ENCODE measurements at places on chromosomes 4 and X.
A peak's percentile ranks its signal among the peaks of the same experiment; 100 is the strongest.

DNA sequence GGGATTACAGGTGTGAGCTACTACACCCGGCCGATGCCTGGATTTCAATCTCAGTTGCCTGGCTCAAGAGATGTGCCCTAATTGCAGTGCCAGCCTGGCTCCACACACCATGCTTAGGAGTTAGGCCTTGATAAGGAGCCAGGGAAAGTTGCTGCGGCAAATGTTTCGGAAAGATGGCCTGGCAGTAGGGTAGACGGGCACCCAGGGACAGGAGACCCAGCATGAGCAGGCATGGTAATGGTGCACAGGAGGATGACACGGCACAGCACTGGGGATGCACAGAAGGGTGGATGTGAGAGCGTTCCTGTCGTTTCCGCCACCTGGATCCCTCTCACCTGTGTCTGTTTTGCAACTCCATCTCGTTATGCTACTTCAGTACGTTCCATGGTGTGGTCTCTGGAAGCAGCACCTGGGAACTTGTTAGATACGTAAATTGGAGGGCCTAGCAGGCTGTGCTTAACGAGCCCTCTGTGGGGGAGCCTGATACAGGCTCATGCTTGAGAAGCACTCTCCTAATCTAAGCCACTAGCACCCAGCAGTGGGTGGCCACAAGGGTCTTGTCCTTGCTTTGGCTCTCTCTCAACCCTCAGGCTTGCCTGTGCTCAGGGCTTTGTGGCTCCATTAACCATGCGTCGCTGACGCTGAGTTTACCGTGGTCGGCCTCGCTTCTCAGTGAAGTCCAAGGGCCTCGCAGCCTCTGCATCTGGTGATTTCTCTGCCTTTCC lies 20.3 kb downstream of the RNF4 start:
- no peak for DNase-seq

DNA sequence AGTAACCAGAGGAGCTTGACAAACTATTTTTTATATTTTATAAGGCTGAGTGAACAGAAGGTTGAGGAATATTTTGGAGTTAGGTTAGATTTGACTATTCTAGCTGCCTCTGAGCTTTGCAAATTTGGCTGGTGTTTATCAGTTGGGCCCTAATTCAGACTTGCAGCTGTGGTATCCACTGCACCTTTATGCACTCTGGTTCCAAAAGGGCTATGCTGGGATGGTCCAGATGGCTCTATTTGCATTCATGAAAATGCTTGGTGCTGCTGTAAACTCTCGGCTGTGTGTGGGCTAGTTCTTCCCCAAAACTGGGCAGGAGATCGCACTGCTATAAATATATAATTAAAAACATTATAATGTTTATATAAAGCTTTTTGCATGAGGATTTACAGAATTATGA lies 106.3 kb downstream of the REPS2 start:
- no peak for DNase-seq

GRCh38 chrX:150926304-150926703 lies 27.8 kb upstream of the CD99L2 start:
- no peak for DNase-seq

GRCh38 chrX:83469551-83469950 lies 38.5 kb upstream of the POU3F4 start:
- DNase-seq, result no peak

- DNase-seq, result no peak
Measured at GRCh38 chr4:89834486-89835209, 2.3 kb downstream of the SNCA start.

DNA sequence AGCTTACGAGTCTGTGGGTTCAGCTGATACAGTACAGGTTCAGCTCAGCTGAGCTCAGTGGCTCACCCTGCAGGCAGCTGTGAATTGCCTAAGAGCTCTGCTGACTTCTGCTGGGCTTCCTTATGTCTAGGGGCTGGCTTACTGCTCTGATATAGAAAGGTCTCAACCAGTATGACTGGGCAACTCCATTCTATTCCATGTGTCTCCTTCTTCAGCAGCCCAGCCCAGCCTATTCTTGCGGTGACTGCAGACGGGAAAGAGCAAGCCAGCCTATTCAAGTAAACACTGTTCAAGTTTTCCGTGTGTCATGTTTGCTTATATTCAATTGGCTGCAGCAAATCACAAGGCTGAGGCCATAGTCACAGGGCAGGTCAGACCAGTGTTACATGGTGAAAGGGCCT lies 615.4 kb upstream of the ZFP42 start:
- peak; percentile 4 for DNase-seq

GRCh38 chrX:143571521-143571920 lies 54.2 kb upstream of the SPANXN3 start:
- peak; percentile 5 for DNase-seq

GRCh38 chrX:120302434-120302833 lies 8.8 kb downstream of the TMEM255A start:
- DNase-seq, result no peak

GRCh38 chr4:8318509-8318908 lies 49.0 kb downstream of the HTRA3 start:
- no peak for DNase-seq

- no peak for DNase-seq
Measured at GRCh38 chr4:102315532-102315931, 29.8 kb downstream of the SLC39A8 start.

- peak; percentile 24 for DNase-seq
Measured at GRCh38 chr4:6887591-6888371, 21.8 kb upstream of the TBC1D14 start.

GRCh38 chr4:604131-604530 lies 21.2 kb upstream of the PDE6B start:
- no peak for DNase-seq

DNA sequence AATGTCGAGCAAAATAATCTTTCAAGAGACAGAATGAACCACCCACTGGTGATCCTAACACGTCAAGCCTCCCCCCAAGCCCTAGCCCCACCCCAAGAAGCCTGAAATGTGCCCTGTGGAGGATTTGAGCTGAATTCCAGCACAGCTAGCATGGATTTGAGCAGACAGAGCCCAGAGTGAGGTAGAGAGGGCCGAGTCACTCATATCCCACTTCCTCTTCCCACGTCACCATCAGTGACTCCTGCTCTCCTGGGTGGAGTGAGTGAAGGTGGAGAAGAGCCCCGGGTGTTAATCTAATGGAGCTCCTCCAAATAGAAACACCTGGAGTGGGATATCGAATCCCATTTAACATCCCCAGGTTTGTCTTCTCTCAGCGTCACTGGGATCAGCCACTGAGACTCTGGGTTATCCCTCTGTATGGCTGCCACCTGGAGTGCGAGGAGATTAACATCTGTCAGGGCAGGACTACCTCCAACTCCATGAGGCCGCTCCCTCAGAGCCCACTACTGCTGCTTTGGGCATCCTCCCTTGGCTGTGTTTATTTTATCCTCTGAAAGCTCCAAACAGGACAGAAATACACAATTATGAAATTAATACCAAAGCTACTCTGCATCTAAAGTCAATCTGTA lies 136.6 kb downstream of the NWD2 start:
- DNase-seq, result no peak

GRCh38 chrX:69232945-69233344 lies 67.7 kb upstream of the PJA1 start:
- no peak for DNase-seq

DNA sequence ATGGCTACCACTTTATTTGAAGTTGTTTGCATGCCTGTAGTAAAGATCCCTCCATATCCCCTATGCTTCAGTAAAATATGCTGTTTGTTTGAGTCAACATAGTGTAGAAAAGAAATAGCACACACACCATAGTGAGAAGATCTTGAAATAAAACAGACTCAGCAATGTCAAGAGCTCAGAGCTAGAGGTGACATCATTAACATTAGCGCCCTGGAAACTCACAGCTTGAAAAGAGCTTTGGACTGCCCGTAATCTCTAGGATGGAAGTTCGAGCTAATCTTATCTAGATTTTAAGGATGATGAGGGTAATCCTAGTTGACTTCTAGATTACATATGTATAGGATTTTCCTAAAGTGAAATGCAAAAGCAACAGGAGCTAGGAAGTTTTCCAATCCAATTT lies 275.6 kb downstream of the SMARCA1 start:
- no peak for DNase-seq

DNA sequence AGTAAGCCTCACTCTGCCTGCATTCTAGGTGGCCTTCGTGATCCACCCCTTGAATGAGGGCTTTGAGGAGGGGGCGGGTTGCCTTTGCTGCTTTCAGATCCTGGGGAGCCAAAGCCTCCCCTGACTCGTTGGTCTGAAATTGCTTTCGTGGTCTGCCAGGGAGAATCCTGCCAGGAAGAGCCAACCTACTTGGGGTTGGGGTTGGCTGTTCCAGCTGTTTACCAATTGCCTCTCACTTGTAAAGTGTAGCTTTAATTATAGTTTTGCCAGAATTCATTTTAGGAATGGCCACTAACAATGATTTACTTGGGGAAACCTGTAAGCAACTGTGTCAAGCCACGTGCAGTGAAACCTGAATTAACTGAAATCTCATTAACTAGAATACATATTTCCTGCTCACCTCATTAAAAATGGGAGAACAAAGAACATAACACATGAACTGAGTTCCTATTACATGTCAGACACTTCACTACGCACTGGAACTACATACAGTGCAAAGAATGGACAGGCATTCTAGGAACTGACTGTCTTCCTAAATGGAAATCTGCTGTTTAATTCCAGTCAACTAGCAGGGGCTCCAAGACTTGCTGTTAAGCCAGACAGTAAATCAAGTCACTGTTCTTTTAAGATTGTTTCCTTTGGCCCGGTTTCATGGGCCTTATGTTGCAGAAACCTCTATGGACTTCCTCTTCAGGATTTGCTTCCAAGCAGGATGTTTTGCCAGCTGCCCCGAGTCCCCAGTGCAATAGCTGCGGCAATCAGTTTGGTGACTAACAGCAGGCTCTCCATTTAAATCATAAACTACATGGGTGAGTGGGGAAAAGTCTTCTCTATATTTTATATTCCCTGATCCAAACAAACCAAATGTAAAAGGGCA lies 16.4 kb upstream of the NKRF start:
- peak; percentile 50 for DNase-seq

DNA sequence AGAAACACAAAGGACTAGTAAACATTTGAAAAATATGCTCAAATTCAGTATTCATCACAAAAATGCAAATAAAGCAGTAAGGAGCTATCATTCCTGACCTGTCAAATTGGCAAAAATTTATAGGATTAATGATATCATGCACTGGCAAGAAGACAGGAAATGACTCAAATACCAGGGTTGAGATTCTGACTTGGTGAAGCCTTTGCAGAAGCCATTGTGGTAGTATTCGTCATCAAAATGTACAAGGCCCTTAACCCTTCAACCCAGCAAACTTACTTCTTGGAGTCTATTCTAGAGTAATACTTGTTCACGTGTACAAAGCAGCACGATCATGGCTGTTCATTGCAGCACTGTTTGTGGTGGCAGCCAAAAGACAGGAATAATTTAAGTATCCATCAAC lies 132.4 kb downstream of the ENOX2 start:
- peak; percentile 70 for DNase-seq

- no peak for DNase-seq
Measured at GRCh38 chrX:103367502-103367901, 8.8 kb upstream of the BEX3 start.

DNA sequence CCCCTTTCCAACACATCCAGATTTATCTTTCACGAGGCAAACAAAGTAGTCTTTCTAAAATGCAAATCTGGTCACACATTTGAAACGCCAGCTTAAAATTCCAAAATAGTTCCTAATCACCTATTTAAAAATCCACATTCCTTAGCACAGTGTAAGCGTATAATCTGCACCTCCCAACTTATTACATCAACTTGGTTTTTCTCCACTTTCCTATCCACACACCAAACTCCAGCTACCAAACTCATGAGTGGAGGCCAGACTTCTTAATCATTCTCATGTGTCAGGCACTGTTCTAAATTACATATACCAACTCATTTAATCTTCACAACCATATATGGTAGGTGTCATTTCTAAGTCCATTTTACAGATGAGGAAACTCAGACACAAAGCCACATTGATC lies 33.8 kb downstream of the ENOX2 start:
- DNase-seq, result no peak

DNA sequence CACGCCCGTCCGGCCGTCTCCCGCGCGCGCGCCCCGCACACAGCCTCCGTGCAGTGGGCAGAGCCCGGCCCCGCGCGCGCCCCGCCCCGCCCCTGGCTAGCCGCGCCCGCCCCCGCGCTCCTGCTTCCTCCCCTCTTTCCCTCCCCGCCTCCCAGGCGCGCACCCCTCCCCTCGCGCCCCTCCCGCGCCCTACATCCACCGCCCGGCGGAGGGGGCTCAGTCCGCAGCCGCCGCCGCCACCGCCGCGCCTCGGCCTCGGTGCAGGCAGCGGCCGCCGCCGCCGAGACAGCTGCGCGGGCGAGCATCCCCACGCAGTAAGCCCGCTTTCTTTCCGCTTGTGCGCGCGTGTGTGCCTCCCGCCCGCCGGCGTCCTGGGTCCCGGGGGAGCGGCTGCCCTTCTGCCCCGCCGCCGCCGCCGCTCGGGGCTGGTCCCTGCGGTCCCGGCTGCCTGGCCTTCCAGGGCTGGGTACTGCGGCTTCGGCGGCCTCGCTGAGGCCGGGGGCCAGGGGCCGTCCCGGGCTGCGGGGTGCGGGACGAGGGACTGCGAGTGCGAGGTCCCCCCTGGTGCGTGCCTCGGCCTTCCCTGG lies at the start of gene FHL1:
Gene FHL1, plus strand, starts transcription at position 219 of the 587 bp plus-strand sequence.
- DNase-seq, result no peak

GRCh38 chr4:27791640-27792039 lies 931.0 kb downstream of the STIM2 start:
- peak; percentile 91 for DNase-seq

DNA sequence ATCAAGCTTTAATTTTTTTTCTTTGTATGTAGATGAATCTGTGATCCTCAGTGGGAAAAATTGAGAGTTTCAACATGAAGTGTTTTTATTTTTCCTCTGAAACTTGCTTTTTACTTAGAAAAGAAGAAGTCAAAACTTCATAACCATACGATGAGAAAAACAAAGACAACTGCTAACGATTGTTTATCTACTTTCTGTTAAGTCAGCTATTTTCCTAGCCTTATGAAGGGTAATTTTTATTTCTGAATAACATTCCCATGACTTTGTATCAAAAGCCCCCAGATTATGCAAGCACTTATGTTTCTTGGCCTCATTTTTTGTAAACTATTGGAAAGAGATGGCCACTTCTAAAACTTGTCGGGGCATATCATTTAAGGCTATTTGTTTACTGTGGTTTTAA lies 645.1 kb upstream of the PRKX start:
- DNase-seq, result no peak

- no peak for DNase-seq
Measured at GRCh38 chr4:2866160-2866861, 22.7 kb downstream of the ADD1 start.

GRCh38 chr4:150664935-150665334 lies 83.0 kb downstream of the MAB21L2 start:
- peak; percentile 15 for DNase-seq

- DNase-seq, result peak; percentile 33
Measured at GRCh38 chrX:110086162-110086915, 83.4 kb downstream of the TMEM164 start.

GRCh38 chr4:168651374-168651773 lies 154.5 kb downstream of the PALLD start:
- no peak for DNase-seq

- DNase-seq, result no peak
Measured at GRCh38 chr4:993111-994029, at the start of gene SLC26A1. Gene SLC26A1 (minus strand): TSS chr4:993404. CDS start chr4:991703, 1,701 bp downstream.

- DNase-seq, result no peak
Measured at GRCh38 chrX:63963095-63963784, 178.2 kb upstream of the ARHGEF9 start.
